ENCODE measurements at places on chromosomes 13 and 19.
A peak's percentile ranks its signal among the peaks of the same experiment; 100 is the strongest.

DNA sequence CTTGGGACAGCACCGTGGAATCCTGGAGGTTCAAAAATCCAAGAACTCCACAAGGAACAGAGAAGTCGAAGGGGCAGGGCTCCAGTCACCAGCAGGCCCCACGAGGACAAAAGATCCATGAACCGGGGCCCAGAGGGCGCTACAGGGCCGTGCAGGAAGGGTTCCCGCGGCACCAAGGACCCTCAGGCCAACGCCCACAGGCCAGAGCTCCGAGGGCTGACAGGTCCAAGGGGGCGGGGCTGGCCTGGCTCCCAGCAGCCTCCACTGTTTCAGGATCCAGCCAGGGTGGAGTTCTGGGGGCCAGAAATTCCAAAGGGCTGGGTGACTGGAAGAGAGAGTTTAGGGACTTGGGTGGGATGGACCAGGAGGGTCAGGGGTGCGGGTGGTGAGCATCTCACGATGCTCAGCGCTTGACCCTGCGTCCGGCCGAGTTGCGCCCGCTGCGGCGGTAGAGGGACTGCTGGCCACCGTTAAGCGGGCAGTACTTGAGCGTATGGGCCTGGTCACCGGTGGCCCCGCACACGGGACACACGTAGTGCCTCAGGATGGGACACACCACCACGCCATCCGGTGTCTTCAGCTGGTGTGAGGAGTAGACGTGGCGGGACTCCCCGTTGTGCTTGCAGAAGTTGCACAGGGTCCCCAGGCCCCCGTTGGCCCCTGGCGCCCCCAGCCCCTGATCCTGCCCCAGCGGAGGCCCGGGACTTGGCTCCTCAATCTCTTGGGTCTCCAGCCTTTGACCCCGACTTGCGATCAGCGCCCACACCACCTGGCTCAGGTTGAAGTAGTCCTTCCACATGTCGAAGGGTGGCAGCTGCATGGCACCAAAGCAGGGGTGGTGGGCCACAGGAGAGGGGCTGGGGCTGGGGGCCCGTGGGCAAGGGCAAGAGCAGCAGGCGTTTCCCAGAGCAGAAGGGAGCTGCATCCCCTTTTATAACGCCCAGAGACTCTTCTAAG, at the start of gene NANOS2:
NANOS2 (minus strand) TSS at position 905 of the 957 bp plus-strand sequence; CDS start at position 820, 85 bp downstream.
- DNase-seq = peak; percentile 26

- no peak for DNase-seq
These were observed 7.3 kb downstream of the URAD start for GRCh38 chr13:27981006-27981708.

- DNase-seq = no peak
These were observed 35.1 kb downstream of the TMEM161A start for GRCh38 chr19:19103167-19103566.

GRCh38 chr13:99626461-99627082, 125.3 kb downstream of the TM9SF2 start:
- no peak for DNase-seq

- no peak for DNase-seq
These were observed 7.2 kb downstream of the GARRE1 start for GRCh38 chr19:34261334-34262109.

GRCh38 chr19:33273065-33273736, 29.1 kb downstream of the CEBPA start:
- DNase-seq = no peak

- DNase-seq = no peak
These were observed 102.8 kb upstream of the SLC10A2 start for GRCh38 chr13:103168901-103169508.

DNA sequence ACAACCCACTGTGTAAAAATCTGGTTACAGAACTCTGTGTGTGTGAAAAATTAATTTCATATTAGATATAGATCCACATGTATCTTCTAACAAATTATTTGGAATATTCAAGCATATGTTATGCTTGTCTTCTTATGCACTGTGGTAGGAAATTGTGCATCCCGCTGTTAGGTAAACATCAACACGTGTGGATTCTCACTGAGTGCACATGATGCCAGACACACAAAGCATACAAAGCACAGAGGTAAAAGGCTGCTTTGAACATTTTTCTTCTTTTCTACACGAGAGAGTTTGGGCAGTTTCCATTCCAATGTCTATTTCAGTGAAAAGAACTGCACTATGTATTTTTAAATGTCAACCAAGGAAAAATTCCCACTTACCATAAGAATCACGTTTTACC, 354.9 kb downstream of the PCDH9 start:
- DNase-seq = no peak

- DNase-seq = no peak
These were observed 6.8 kb upstream of the ZNF229 start for GRCh38 chr19:44455100-44455499.

DNA sequence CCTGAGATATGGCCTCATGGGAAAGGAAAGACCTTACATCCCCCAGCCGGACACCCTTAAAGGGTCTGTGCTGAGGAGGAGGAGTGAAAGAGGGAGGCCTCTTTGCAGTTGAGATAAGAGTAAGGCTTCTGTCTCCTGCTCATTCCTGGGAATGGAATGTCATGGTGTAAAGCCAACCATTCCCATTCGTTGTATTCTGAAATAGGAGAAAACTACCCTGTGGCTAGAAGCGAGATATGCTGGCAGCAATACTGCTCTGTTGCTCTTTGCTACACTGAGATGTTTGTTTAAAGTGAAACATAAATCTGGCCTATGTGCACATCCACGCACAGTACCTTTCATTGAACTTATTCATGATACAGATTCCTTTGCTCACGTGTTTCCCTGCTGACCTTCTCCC, 783 bp upstream of the ZNF587B start:
- DNase-seq = no peak

DNA sequence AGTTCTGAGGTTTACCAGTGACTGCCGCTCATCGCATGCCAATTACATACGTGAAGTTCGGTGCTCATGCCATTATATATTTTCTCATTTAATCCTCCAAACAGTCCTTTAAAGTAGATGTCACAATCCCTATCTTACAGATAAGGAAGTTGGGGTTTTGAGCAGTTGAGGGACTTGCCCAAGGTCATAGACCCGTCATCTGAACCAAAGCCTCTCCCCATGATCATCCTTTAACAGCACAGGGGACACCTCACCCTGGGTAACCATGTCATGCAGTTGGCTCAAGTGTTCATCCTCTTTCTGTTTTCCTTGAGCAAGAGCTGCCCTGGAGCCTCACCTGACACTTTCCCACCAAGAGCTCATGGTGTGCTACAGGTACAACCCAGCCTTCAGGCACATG, 69.1 kb downstream of the HSPH1 start:
- DNase-seq = no peak

DNA sequence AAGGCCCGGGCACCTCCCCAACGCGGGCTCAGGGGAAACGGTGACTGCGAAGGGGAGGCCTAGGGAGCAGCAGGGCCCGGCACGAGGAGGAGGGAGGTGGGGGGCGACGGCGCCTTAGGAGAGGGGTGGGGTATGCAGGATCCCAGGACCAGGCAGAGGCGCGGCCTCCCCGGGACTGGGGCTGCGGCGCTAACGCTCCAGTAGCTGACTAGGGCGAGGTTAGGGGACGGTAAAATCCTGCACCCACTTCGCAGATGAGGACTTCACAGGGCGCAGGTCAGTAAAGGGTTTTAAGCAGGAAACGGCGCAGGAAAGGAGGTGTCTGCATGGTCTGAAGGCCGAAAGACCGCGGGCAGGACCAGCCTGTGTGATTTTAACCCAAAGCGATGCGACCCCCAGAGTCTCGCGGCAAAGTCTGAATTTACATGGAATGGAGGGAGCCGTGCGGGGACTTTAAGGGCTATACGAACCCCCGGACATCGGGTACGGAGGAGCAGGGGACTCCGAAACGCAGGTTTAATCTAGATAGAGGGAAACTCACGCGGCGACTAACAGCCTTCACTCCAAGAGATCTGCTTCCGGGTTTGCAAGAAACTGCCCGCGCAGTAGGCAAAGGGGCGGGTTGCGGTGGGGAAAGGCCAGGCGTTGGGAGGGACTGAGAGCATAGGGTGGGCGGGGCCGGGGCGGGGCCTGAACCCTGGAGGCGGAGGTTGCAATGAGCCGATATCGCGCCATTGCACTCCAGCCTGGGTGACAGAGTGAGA, at the start of gene ZNF665:
ZNF665 (minus strand) TSS at position 588 of the 764 bp plus-strand sequence. CDS start 10,460 bp downstream, outside the sequence.
- DNase-seq = peak; percentile 96

DNA sequence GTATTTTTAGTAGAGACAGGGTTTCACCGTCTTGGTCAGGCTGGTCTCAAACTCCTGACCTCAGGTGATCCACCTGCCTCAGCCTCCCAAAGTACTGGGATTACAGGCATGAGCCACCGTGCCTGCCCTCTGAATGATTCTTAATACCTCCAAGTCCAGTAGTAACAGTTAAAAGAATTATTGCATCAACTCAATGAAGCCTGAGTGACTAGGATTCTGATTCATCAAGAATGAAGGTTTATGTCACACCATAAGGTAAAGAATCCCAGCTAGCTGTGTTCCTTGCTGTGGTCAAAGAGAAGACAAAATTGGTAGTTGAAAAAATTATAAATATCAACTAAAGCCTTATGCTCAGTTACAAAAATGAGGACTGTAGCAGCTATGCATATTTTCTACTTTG, 81.2 kb upstream of the ABCC4 start:
- DNase-seq = no peak

DNA sequence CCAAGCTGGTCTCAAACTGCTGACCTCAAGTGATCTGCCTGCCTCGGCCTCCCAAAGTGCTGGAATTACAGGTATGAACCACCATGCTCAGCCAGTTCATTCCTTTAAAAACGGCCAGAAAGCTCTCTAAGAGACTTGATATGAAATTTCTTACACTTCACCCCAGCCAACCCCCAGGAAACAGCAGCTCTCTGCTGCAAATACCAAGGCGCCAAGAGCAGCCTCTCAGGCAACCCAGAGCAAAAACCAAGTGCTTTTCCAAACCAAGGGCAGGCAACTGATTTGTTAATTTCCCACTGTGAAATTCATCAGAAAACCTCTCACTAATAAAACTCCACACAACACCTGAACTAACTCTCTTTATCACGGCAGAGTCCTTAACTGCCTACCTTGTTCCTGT, 44.9 kb downstream of the LATS2 start:
- DNase-seq = no peak

DNA sequence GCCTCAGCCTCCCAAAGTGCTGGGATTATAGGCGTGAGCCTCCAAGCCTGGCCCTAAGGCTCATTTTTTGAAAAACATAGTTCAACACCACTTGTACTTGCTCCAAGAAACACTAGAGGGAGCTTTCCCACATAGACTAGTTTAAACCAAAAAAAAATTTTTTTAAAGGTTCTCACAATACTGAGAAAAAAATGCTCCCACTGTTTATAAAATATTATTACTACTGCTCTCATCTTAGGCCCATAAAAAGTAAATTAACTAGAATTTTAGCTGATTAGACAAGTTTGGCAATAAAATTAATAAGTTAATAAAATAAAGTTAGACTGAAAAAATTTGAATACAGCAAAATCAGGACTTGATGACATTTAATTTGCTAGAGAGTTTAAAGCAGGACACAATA, 109.5 kb downstream of the TBC1D4 start:
- DNase-seq = peak; percentile 25

GRCh38 chr19:16106121-16106520, 5.6 kb upstream of the RAB8A start:
- DNase-seq = no peak

DNA sequence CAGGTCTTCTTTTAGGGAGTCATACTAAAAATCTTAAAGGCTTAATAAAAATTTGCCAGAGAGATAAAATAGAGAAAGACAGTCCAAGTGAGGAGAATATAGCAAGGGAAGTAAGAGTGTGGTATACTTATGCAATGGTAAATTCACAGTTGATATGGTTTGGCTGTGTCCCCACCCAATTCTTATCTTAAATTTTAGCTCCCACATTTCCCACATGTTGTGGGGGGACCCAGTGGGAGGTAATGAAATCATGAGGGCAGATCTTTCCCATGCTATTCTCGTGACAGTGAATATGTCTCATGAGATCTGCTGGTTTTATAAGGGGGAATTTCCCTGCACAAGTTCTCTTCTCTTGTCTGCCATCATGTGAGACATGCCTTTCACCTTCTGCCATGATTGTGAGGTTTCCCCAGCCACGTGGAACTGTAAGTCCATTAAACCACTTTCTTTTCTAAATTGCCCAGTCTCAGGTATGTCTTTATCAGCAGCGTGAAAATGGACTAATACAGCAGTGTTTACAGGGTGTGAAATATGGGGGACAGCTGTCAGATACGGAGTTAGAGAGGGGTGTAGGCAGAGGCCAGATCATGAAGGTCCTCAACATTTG, 115.4 kb downstream of the UGGT2 start:
- DNase-seq = no peak

Measured in head of caudate nucleus (tissue), 42 donors.